GM20000 (cell line): ENCODE measurements at places on chromosomes 6 and 20.

- DNase-seq, result no peak
Observed at GRCh38 chr6:118736440-118736839, 85.0 kb upstream of the CEP85L start.

- DNase-seq, result no peak
Observed at GRCh38 chr6:52929321-52930164, 20.0 kb upstream of the GSTA3 start.

DNA sequence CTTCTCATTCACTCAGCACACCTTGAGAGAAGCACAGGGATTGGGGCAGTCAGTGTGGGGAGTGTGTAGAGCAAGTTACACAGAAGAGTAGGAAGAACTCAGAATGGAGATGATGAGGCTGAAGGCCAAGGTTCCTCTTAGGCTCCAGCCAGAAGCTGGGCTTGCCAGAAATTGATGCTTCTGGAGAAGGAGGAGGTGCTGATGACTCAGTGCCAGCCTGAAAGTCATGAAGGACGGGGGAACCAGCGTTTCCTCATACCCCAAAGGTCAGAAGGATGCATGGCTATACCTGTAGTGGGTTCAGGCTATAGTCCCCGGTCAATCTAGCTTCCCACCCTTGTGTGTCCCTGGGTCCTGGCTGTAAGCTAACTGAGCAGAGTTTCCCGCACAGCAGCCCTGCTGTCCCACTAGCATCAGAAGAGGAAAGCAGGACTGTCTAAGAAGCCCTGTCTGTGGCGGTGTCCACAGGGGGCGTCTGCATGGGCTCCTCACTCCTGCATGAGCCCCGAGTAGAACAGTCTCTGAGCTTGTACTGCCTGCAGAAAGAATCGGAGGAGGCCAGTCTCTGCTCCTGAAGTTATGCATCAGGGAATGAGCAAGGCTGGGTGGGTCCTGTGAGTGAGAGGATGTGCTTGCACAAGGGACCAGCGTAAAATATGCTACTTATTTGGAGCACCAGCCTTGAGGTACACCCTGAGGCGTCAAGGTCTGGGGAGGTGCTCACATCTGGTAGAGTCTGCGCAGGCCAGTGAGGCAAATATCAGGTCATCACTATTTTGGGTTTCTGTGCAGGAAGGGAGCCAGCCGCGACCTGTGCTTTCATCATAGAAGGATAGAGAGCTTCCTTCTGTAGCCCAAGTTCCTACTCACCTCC lies 148.5 kb downstream of the MRPL14 start:
- no peak for DNase-seq

- no peak for DNase-seq
Observed at GRCh38 chr6:68144667-68145066, 490.4 kb upstream of the ADGRB3 start.

DNA sequence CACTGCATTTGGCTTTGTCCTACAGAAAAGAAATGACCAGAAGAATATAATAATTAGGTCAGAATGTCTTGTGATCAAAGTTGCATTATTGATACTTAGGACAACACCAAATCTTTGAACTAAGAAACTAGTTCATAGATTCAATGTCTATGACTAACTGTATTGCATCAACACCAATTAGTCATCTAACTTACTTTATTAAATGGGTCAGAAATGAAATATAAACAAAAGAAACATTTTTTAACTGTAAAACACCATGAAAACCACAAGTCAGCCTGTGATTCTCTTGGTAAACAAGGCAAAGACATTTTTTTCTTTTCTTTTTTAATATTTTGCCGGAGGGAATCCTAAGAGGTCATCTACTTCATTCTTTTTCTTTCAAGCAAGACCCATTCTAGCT lies 114.1 kb upstream of the HDDC2 start:
- DNase-seq, result no peak

DNA sequence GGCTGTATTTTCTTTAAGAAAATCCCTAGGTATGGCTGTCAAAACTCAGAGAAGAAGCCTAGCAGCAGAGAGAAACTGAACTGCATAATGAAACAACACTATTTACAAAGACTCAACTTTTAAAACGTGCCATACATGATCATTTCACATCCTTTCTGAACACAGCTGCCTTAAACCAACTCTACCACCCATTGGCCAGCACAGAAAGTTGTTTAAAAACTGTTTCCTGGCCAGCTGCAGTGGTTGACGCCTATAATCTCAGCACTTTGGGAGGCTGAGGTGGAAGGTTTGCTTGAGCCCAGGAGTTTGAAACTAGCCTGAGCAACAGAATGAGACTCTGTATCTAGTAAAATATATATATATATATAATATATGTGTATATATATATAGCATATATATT lies 336.4 kb upstream of the SOX4 start:
- DNase-seq, result no peak

DNA sequence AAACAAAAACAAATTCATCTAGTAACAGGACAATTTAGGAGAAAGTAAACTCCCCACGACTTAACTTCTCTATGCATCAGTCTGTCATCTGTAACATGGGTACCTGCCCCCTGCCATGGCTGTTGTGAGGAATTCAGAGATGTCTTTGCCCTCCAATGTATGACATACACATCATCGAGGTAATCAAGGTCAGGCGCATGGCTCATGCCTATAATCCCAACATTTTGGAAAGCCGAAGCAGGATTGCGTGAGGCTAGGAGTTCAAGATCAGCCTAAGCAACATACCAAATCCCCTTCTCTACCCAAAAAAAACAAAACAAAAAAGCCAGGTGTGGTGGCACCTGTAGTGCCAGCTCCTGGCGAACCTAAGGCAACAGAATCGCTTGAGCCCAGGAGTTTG lies 9.0 kb downstream of the EEF1A1 start:
- DNase-seq, result no peak

DNA sequence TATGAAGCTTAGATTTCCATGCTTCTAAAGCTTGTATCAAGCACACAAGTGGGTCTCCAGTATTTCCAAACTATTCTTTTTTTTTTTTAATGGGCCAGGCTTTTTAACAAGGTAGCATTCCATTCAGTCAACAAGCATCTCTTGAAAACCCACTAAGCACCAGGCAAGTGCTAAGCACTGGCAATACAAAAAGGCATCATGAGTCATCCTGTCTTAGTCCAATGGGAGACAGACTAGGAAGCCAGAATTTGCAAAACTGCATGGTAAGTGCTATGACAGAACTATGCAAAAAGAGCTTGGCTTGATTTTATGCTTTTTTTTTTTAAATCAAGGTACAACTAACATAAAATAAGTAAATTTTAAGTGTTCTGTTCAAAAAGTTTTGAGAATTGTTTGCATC lies 109.3 kb upstream of the DST start:
- DNase-seq, result no peak

DNA sequence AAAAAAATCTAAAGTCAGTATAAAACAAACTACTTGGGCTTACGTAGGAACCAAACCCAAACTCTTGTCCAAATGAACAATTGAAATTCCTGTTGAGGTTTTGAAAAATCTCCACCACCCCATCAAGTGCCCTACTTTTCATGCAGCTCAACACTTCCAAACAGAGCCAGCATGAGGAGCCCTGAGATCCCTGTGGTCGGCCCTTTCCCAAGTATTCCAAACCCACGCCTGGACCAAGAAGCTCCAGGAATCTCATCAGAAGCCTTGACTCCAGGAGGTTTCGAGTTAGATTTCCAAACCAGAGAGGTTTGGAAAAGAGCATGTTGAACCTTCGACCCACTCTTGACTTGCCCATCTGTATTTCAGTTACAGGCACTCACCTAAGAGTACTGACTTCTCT lies 179.3 kb downstream of the MTFR2 start:
- no peak for DNase-seq

GRCh38 chr6:112308476-112308875 lies 38.7 kb upstream of the RFPL4B start:
- DNase-seq, result no peak

- no peak for DNase-seq
Observed at GRCh38 chr6:128174724-128175123, 273.9 kb upstream of the THEMIS start.

DNA sequence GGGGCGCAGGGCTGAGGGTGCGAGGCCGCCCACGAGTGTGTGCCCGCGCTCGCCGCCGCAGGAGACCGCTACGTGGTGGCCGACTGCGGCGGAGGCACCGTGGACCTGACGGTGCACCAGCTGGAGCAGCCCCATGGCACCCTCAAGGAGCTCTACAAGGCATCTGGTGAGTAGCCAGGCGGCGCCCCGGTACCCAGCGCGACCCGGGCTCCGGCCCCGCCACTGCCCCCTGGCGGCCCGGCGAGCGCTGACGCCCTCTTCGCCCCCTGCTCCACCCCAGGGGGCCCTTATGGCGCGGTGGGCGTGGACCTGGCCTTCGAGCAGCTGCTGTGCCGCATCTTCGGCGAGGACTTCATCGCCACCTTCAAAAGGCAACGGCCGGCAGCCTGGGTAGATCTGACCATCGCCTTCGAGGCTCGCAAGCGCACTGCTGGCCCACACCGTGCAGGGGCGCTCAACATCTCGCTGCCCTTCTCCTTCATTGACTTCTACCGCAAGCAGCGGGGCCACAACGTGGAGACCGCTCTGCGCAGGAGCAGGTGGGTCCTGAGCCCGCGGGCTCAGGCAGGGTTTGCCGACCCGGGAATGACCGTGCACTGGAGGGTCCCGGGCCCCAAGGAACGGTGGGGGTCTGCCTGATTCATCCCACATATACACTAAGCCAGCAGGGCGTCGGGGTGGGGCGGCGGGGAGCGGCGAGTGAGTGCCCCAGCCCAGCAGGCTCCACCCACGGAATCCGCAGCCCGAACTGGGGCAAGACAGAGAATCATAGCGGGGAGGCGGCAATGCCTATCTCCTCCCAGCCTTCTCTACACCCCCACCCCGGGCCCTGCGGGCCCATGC lies 17.4 kb downstream of the HSPA12B start:
- peak; percentile 83 for DNase-seq

GRCh38 chr6:101429270-101429669 lies 35.8 kb downstream of the GRIK2 start:
- no peak for DNase-seq
